Renal cortical epithelial cell (primary cell): ENCODE measurements at places on chromosomes 7 and 10. TPM values are rescaled to one million over a fixed set of nuclear protein-coding genes. Genes with fewer than 3 reads are reported as not detected.

The GPER1 gene
- 0.52 and 1.6 TPM in 2 replicates for total RNA-seq

The ENO4 gene
- total RNA-seq, result 0.35 and 0.50 TPM in 2 replicates

The HOXA6 gene
- 2.8 and 22.0 TPM in 2 replicates for total RNA-seq

The ABCB4 gene
- 2.9 and 9.7 TPM in 2 replicates for total RNA-seq

The MICALL2 gene
- 6.8 and 10.1 TPM in 2 replicates for total RNA-seq

The CUBN gene
- total RNA-seq, result 0.35 and 4.0 TPM in 2 replicates

The HTR5A gene
- not detected in 2 replicates for total RNA-seq

The HOXA3 gene
- total RNA-seq, result 4.2 and 7.2 TPM in 2 replicates

The DOCK1 gene
- total RNA-seq, result 68.1 and 108 TPM in 2 replicates

The LIPJ gene
- 0.05 TPM in 1 of 2 replicates, not detected in the other for total RNA-seq

GRCh38 chr10:104209575-104210198, 22.5 kb downstream of the CFAP43 start:
- peak; percentile 41 for DNase-seq

DNA sequence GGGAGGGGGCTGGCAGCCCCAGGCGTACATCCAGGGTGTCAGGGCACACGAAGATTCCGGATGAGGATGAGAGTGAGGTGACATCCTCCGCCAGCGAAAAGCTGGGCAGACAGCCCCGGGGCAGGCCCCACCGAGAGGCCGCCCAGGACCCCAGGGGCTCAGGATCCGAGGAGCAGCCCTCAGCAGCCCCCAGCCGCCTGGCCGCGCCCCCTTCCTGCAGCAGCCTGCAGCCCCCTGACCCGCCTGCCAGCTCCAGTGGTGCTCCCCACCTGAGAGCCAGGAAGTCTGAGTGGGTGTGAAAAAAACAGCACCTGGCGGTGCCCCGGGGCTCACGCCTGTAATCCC, 3.2 kb downstream of the GJD4 start:
- DNase-seq, result no peak

DNA sequence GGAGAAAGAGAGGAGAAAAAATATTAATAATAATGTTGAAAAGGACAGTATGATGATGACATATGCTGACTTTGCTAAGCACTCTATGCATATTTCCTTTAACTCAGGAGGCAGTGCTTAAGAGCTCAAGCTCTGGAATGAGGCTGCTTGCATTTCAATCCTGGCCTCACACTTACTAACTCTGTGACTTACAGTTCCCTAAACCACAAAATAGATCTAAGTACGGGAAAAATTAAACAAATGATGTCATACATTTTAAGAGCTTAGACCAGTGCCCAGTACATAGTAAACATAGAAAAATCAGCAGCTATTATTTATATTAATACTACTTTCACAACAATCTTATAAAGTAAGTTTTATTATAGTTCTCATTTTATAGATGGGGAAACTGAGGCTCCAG, 61.3 kb downstream of the GFRA1 start:
- peak; percentile 58 for DNase-seq

DNA sequence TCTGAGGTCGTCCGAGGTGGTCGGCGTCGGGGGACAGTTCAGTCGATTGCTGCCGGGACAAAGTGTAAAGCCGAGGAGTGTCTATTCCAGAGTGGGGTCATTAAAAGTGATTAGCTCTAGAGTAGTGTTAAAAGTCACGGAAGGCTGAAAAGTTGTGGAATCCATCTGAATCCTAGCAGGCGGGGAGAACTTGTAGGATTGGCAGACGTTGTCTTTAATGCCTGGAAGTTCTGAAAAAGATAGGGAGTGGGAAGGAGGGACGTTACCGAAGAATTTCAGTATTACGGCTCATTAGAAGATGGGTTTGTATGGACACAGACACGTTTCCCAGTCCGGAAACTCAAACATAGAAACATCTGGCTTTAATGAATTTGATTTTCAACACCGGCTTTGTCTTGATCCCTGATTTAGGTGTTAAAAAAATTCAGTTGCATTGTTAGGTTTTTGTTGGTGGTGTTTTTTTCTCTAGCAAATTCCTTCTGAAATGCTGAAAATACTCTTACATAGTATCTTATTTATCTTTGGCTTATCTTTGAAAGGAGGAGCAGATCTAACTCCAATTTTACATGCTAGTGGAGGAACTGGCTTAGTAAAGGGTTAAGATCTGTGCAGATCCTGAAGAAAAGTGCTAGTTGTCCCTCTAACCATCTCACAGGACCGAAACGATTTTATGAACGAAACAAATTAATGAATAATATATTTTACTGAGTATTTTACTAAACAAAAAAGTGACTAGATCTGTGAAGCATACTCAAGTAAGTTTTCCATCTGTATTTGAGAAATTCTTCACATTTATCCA, 900 bp downstream of the MKLN1 start:
- DNase-seq, result peak; percentile 13

- DNase-seq, result no peak
These were observed 47.5 kb downstream of the RGS10 start for GRCh38 chr10:119495021-119495505.

DNA sequence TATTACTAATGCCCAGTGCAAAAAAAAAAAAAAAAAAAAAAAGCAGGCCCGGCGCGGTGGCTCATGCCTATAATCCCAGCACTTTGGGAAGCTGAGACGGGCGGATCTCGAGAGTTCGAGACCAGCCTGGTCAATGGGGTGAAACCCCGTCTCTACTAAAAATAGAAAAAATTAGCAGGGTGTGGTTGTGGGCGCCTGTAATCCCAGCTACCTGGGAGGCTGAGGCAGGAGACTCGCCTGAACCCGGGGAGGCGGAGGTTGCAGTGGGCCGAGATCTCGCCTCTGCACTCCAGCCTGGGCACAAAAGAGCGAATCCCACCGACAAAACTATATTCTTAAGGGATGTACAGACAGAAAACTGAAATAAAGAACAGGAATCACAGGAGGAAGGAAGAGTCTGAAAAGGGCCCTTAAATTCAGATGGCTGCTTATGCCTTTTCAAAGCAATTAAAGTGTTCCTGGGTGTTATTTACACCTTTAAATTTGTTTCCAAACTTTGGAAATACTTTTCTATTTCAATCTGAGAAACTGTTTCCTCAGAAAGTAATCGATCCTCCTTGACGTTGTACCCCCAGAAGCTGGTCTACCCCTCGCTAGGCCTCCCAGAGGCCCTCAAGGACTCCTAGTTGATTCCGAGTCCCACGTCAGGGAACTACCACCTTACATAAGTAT, 2.0 kb upstream of the KMT2E start:
- no peak for DNase-seq

GRCh38 chr7:87218796-87219544, 562 bp downstream of the TMEM243 start:
- peak; percentile 70 for DNase-seq

DNA sequence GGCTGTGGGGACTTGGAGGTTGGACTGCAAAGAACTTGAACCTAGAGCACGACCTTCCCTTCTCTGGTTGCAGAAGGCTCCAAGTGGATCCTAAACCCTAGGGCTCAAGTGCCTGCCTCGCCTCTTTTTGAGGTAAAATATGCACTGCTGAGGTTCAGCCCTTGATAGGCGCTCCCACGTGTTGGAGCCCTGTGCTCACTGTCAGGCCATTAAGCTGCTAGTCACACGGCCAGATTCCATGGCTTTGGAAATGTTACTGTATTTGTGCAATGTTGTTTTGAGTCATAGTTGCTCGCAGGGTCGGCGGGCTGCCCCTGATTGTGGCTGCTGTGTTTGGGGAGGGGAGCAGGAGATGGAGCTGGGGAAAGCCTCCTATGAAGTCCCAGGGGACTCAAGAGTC, 39.8 kb upstream of the PCBD1 start:
- peak; percentile 5 for DNase-seq

DNA sequence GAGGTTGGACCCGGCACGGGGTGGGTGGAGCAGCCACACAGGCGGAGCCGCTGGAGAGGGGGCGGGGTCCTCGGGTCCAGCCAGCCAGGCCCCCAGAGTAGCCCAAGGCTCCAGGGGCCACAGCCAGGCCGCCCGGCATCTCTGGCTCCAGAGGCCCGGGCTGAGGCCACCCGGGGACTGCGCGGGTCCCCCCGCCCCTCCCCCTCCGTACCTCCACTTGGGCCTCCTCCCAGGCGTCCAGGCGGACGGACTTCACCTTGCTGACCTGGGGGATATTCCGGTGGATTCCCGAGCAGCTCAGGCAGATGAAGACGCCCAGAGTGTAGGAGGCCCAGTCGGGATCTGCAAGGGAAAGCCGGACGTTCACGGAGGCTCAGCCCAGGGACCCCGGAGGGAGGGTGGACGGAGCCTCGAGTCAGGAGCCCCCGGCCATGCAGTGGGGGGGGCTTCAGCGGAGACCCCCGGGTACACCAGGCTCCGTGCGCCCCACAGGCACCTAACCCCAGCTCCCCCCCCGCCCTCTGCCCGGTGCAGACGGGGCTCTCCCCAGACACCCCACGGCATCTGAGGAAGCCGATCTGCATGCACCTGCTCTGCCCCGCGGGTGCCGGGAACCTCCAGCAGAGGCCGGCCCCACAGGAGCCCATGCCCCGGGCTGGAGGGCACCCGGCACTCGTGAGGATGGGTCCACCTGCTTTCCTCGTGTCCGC, 19.2 kb downstream of the ADAP1 start:
- no peak for DNase-seq

- DNase-seq, result peak; percentile 100
These were observed 213.6 kb upstream of the INHBA start for GRCh38 chr7:41916450-41916927.

GRCh38 chr10:128187788-128188185, 61.6 kb upstream of the MKI67 start:
- no peak for DNase-seq

DNA sequence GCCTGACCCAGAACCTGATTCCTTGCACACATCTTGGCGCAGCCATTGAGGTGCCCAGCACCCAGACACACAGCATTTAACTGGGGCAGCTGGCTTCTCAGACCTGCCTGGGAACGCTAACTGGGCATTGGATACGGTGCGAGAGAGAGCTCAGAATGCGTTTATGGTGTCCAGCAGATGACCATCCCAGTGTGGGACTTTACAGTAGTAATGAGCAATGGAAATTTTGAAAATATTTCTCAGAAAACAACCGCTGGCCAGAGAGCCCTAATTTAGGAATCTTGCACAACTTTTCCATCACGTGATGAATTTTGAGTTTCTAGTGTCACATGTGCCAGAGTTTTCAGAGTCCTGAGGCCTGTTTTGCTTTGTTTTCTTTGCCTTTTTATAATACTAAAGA, 78.2 kb upstream of the SEC61G start:
- no peak for DNase-seq

- no peak for DNase-seq
These were observed 16.6 kb downstream of the RPP30 start for GRCh38 chr10:90888387-90888786.

GRCh38 chr7:107826451-107826850, 23.4 kb upstream of the SLC26A3 start:
- no peak for DNase-seq

- peak; percentile 94 for DNase-seq
These were observed 194.0 kb upstream of the PLPP4 start for GRCh38 chr10:120262857-120263547.

- DNase-seq, result no peak
These were observed 39.5 kb downstream of the SNX10 start for GRCh38 chr7:26331113-26331512.

DNA sequence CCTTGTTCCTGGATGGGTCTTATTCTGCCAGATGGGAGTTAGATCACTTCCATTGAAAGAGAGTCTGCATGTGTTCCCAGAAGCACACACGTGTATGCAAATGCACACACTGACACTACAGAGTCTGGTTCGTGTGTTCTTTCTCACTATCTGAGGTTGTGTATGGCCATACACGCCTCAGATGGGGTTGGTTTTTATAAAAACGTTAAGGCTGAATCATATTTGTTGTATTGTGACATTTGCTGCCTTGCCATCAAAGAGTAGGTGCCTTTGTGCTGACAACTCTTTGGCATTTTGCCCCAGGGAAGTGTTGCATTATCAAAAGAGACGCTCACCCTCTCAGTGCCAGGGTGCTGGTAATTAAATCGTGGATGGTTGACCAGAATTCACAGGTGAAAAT, 37.7 kb upstream of the HDAC9 start:
- peak; percentile 72 for DNase-seq

DNA sequence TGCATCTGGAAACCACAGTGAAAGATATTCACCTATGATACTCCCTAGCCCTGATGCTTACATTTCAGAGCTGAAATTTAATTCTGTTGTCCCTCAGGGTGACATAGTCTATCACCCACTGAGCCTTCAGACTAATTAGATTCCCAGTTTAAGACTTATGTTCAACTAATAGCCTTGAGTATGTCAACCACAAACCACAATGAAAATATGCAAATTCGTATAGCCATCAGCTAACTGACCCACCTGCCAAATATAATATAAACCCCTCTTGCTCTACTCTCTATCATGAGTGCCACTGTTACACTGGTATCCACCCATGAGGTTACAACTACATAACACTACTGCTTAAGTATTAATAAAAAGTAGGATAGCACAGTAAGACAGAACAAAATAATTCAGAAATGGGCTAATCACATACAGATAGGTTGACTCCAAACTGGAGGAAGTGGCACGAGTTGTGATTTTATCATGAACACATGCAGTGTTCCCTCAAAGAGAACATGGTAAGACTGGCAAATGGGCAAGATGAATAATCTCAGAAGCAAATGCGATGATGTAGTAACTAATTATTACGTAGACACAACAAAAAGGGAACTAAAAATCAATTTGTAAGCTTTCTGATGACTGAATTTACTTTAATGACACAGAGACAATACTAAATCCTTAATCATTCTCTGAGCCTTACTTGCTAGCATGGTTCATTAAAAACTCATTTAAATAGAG, 290.6 kb downstream of the PARD3 start:
- no peak for DNase-seq

GRCh38 chr7:105810556-105810955, 65.8 kb downstream of the ATXN7L1 start:
- DNase-seq, result no peak

- peak; percentile 89 for DNase-seq
These were observed 41.1 kb upstream of the STMP1 start for GRCh38 chr7:135620980-135621850.

DNA sequence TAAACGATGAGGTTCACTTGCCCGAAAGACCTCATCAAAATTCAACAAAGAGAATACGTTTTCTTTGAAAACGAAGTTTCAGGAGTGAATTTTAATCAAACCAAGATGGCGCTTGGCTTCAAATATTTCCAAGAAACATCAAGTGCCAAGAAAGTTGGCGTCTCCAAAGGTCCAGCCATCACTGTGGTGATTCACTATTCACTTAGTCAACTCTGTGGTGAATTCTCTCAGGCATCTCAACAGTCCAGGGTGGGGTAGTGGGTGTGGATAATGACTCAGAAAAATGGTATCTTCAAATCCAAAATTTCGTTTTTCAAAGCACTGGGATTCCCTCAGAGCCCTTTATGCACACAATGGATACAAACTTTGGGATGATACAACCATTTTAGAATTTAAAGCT, 133.1 kb downstream of the SVIL start:
- peak; percentile 77 for DNase-seq

- DNase-seq, result no peak
These were observed 622.6 kb upstream of the CELF2 start for GRCh38 chr10:10394933-10395658.

- DNase-seq, result peak; percentile 36
These were observed 87.8 kb downstream of the TBXAS1 start for GRCh38 chr7:139916717-139917395.
